ENCODE measurements at places on chromosomes 16 and 17.

DNA sequence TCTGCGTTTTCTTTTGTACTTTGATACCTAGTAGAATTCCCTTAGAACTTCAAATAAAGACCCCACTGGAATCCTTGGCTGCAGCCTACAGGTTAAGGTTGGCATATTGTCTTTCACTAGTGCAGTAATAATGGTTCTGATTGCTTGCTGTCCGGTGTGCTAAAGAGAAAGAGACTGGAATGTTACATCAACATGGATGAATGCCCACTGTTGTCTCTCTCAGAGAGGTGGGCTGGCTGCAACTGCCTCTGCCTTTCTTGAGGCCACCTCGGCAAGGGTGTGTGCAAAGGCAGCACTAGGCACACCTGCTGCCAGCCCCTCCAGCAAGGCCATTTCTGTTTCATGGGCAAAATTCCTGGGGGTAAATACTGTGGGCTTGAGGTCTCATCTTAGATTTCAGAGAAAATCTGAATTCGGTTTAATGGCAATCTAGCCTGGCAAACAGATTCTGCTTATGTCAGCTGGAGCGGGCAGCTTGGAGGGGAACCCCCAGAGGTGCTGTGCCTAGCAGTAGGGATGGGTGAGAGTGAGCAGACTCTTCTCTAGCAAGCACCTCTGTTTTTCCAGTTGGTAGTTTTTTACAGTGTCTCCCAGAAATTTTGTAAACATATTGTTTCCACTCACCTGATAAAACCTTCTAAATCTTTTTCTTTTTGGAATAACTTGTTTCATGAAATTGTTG is 54.0 kb downstream of the MRTFB start:
- no peak for DNase-seq

GRCh38 chr16:2811703-2812471 is 5.2 kb upstream of the PRSS21 start:
- no peak for DNase-seq

GRCh38 chr17:58378733-58379510 is 26.9 kb upstream of the SUPT4H1 start:
- DNase-seq = no peak

- no peak for DNase-seq
These were observed 7.1 kb upstream of the DCAF7 start for GRCh38 chr17:63542942-63543821.

DNA sequence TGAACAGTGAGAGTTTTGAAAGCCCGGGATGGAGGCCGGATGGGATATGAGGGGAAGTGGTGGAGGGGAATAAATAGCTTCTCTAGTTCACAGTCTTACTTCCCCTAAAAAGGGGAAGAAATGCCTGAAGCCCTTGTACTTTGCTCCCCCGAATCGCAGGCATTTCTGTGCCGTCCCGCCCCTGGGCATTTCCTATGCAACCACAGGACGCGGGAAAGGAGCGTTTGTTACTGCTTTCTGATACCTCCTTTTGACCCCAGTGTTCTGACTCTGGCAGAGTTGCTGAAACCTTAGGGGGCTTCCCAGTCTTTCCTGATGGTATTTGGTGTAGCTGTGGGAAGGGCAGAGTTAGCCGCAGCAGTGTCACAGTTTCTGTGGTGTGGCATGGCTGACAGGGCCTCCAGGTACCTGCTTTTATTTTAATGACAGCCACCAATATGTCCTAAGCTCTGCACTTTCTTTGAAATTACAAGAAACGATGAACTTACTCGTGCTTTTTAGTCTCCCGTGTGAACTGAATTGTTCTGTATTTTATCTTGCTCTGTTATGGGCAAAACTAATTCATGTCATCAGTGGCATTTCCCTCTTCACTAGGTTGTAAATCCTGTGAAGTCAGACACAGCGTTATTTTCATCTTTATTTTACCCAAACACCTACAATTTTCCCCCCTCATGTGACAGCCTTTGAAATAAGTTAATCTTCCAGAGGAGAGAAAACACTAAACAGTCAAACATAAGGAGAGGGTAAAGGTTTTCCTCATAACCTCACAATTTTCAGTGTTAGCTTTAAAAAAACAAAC is 27.1 kb downstream of the USP10 start:
- DNase-seq = no peak

DNA sequence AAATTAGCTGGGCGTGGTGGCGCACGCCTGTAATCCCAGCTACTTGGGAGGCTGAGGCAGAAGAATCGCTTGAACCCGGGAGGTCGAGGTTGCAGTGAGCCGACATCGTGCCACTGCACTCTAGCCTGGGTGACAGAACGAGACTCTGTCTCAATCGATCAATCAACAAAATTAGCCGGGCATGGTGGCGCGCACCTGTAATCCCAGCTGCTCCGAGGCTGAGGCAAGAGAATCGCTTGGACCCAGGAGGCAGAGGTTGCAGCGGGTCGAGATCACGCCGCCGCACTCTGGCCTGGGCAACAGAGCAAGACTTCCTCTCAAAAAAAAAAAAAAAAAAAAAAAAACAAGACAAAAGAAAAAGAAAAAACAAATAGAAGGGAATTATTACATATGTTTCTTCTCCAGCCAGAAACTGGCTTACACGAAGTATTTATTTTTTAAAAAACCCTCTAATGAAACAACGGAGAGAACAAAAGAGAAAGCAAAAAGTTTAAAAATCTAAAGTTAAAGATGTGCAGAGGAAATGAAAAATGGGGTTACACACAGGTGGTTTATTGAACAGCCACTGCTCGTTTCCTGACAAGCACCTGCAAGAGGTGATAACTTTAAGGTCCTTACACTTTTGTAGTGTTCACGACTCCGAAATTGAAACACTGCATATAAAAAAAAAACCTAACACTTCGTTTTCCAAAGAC is 1.4 kb downstream of the SYNRG start:
- peak; percentile 37 for DNase-seq

DNA sequence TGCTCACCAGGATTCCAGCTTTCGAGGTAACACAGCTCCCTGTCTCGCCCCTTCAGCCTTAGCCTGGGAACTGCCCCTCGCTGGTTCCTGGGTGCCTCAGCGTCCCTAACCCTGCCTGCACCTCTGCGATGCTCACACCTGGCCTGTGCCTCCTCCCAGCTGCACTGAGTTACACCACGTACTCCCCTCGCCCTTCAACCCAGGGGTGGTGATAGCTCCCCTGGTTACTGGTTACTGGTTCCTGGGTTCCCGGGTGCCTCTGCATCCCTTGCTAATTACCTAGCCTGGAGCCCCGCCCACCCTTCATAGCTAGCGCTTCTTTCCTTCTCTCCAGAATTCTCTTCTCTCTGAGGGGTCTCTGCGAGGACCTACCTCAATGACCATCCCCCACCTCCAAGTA is 65.3 kb upstream of the PLCG2 start:
- DNase-seq = no peak

DNA sequence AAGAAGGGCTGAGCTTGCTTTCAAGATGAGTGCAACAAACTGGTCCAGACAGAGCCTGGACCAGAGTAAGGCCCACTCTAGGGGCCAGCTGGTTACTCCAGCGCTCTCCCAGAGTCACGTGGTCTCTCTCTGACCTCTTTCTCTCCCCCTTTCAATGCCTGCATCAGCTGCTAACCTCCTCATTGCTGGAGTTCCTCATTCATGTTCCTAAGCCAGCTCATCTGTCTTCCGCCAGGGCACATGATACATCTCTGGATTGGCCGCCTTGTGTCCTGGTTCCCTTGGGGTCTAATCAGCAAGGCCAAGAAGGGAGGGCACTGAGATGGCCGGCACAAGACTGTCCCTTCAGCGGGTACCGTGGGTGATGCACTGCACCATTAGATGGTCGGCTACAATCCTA is 26.9 kb upstream of the ZFP90 start:
- DNase-seq = no peak

DNA sequence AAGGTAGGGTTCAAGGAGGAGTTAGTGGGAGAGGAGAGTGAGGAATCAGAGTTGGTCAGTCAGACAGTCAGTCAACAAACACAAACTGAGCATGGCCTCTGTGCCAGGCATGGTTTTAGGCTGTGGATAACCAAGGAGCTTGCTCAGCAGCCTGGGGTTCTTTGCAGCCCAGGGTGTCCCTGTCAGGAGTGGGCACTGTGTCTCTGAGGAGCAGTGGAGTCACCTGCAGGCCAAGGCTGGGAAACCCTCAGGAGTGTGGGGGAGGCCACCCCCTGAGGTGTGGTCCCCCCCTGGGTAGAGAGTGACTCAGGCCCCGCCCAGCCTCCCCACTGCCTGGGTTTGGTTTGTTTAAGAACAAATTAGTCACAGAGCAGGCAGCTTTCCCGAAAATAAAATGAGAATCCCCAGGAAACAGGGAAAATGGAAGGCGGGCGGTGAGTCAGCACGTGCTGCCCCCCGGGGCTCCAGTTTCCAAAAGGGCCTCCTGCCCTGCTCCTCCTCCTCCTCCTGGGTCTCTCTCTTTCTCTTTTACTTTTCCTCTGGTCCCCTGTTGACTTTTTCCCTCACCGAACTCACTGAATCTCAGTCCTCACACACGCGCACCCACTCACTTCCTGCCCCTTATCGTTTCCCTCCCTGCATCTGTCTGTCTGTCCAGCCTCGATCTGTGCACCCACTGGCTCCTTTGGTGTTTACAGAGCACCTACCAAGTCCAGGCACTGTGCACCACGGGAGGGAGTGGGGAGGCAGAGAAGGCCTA is 44.3 kb downstream of the SOCS3 start:
- peak; percentile 62 for DNase-seq

GRCh38 chr16:1181404-1182315 is 28.8 kb downstream of the CACNA1H start:
- no peak for DNase-seq

DNA sequence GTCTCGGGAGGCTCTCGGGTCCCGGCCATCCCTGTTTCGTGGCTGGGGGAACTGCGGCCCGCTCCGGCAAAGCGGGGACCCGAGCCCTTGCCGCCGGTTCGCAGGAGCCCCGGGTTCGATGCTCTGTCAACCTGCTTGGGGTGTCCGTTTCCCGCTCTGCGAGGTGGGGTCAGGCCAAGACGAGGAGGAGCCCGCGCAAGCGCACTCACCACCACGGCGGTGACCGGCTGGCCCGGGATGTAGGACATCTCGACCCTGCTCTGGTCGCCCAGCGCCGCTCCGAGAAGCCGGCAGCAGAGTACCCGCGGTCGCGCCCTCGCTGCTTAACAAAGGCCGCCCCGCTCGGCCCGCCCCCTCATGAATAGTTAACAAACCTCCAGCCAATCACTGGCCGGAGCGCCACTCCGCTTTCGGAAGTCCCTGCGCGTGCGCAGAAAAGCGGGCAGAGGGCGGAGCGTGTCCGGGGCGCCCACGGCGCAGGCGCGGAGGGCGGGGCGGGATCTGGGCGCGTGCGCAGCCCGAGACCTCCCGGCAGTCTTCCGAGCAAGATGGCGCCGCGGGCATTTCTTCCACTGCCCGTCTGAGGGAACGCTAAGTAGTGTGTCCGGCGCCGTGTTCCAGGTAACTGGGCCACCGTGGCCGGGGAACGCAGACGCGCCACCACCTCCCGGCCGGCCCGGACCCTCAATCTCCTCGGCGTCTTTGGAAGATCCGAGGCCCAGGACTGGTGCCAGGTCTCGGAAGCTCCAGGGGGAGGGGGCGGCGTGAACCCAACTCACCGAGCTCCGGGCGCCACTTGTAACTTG is at the start of the genes EMC6 and TAX1BP3:
EMC6 (plus strand) TSS at position 534 of the 806 bp plus-strand sequence. CDS start 335 bp downstream, outside the sequence.
TAX1BP3 (minus strand) TSS at position 300 of the 806 bp plus-strand sequence; CDS start at position 248, 52 bp downstream.
- DNase-seq = peak; percentile 99

DNA sequence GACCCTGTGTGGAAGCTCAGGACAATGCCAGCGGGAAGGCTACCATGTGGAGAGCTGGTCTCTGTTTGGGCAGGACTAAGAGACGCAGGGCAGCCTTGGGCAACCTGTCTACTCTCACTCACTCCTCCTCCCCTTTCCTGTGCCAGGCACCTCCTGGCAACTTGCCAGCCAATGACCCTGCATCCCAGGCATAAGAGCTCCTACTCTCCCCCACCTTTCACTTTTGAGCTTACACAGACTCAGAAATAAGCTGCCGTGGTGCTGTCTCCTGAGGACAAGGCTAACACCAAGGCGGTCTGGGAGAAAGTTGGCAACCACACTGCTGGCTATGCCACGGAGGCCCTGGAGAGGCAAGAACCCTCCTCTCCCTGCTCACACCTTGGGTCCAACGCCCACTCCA is 2.6 kb downstream of the HBM start:
- no peak for DNase-seq

GRCh38 chr16:74030000-74030706 is 266.5 kb upstream of the PSMD7 start:
- no peak for DNase-seq

DNA sequence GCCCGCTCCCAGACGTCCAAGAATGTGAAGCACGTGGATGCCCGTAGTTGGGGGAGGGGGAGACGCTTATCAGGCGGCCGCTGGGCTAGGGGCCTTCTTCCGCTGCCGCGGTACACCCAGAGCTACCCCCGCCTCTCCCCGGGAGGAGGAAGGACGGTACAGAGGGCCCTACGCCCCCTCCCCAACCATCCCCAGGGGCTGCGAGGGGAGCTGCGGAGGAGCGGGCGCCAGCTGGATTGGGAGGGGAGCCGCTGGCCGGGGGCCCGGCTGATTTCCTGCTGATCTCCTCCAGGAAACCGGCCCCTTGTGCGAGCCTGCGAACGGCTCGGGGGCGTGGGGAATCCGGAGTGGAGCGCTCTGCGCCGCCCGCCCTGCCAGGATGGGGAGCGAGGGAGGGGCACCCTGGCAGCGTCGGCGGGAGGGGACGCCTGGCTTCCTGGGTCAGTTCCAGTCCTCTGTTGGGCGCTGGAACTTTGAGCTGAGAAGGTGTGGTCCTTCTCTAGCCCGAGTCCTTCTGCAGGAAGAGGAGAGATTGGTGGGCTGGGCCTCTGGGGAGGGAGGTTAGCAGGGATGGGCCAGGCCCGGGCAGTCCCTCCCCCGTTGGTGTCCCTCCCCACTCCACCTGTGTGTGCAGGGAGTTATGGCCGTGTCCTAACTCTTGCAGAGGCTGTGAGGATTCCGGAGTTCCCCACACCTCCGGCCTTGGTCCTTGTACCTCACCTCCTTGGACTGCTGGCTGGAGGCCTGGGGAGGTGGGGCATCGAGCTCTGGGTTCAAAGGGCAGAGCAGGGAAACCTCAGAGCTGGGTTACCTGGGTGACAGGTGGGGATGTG is 19.2 kb downstream of the GJD3 start:
- DNase-seq = no peak

- no peak for DNase-seq
These were observed 957 bp downstream of the VPS25 start for GRCh38 chr17:42774066-42774745.

DNA sequence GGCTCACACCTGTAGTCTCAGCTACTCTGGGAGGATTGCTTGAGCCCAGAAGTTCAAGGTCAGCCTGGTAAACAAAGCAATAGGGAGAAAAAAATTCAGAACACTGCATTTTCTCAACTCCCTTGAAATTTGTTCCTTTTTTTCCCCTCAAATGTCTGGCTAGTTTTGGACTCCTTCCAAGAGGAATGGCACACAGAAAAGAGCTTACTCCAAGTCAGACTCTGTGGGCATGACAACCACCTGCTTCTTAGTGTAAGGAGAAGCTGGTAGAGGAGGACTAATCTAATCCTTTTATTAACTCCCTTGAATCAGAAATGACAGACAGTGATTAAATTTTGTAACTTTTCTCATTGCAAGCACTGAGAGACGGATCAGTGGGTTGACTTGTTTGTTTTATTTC is 27.9 kb upstream of the HYDIN start:
- no peak for DNase-seq

GRCh38 chr17:79970576-79971068 is 65.0 kb downstream of the TBC1D16 start:
- peak; percentile 39 for DNase-seq

GRCh38 chr17:82737967-82738877 is 2.8 kb downstream of the FN3K start:
- DNase-seq = no peak

Data from activated CD4-positive, alpha-beta T cell treated with anti-CD3 and anti-CD28 coated beads, Interleukin-10, Interleukin-2, amounts not matched to agents 100 ng/mL and 50 ng/mL, durations not matched to agents 16 hours and 8 hours (primary cell).